ENCODE measurements at places on chromosomes 16 and 17.

DNA sequence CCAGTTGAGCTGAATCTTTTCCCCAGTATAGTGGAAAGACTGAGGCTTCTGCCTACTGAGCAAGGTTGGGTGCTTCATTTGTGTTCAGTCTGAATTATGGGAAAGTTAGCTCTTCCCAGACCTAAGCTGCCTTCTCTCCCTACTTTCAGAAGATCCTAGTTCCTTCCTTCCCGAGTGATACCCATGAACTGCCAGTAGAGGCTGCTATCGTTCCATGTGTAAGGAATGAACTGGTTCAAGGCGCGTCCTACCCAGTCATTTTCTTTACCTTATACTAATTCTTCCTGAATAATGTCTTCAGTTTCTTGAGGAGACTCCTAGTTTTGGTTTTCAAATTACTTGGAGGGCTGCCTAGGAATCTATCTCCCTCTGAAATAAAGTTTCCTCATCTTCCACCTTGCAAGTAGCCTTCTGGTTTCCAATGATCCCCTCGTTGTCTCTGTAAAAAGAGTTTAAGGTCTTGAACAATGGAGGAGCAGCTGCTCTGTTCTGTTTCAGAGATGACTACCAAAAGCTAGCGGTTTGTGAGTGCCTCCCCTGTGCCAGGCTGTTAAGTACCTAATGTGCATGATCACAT, 934 bp upstream of the AOC2 start:
- peak; percentile 41 for DNase-seq

- DNase-seq: no peak
Measured at GRCh38 chr17:58641887-58642311, 49.9 kb downstream of the TEX14 start.

DNA sequence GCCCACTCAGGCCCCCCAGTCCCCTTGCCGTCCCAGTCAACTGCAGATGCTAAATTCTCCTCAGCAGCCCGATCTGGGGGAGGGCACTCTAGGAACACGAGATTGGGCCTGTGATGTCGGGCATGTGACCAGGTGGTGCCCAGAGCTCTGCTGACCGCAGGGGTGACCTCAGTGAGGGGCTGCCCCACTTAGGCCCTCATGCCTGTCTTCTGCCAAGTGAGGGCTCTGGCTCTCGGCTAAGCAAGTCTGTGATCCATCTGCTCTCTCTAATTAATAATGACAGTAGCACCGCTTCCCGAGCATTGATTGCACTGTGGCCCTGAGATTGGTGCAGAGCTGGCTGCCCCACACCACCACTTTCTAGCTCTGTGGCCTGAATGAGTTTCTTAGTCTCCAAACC, 138.8 kb downstream of the MRM1 start:
- DNase-seq: no peak

- no peak for DNase-seq
Measured at GRCh38 chr17:27862004-27862403, 31.2 kb downstream of the LYRM9 start.

DNA sequence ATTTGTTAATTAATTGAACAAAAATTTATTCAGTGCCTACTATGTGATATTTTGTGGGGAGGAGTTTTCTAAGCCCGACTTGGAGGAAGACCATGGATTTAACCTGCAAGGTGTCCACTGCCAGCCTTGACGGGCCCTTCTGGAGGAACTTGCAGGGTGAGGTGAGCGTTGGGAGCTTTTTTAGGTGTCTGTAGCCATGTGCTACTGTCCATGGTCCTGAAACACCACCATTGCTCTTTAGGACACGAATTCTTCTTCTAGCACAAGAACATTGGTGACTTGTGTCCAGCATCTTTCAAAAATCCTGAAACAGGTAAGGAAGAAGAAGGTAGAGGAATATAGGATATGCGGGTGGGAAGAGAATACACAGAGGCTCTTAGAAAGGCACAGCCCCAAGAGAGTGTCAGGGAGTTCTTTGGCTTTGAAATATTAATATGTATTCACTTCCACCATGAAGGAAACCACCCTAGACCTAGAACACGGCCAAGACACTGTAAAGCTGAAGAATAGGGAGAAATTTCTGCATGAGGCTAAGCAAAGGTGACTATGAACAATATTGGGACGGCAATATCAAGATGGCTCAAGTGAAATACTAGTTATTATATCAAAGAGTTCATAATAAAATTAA, 27.9 kb upstream of the OR4D1 start:
- DNase-seq: no peak

DNA sequence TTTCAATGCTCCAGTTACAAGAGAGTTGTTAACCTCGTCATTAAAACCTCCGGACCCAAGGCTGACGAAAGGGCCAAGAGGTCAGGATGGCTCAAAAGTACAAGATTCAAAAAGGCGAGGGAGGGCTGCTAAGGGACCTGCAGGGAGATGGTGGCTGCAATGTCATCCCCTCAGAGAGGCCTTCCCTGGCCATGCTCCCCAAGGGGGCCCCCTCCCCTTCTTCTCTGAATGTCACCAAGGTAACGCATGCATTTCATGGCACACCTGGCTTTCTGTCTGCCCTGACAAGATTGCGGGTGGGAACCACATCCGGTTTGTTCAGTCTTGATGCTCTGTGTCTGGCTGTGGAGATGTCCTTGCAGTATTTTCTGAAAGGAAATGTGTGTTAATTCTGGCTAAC, 89.9 kb downstream of the C16orf78 start:
- DNase-seq: no peak

DNA sequence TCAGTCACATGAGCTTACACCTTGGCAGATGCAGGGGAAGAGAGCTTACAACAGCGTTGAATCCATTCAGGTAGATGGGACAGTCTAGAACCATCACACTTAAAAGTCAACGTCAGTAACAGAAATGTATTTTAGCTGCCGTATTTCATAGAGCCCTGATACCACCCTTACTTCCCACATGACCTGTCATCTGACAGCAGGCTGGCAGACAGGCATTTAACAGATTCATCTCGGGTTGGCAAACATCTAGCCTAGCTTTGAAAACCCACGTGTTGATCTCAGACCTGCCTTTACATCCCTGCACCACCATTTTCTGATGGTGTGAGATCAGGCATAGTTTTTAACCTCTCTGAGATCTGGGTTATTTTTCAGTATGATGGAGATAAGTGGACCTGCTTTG, 177.9 kb upstream of the HSBP1 start:
- DNase-seq: no peak

DNA sequence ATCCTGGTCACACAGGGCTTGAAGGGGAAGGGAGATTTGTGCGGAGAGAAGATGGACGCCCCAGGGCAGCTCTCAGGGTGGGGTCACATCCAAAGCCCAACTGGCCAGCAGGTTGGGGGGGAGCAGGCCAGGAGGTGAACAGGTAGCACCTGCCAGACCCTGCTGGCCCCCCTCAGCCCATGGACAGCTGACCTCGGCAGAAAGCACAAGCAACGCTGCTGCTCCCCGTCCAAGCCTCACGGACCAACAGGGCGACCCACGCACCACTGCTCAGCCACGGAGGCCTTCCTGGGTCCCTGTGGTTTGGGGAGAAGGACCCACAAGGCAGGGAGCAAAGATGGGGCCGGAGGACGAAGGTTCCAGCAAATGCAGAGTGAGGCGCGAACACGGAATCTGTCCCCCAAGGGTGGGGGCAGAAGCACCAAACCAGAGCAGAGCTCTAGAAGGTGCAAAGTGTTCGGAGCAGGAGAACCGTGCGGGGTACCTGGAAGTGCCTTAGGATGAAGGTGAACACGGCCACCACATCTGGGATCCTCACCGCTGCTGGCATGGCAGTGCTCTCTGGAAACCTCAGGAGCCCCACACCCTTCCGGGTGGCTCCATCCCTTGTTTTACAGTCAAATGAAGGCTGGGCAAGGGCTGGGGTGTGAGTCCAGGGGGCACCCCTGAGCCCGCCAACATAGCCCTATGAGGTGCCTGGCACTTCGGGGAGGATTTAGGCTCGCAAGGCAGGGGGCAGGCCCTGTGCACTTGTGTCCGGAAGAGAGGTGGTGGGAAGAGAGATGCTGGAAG, 17.9 kb downstream of the CEP295NL start:
- no peak for DNase-seq

GRCh38 chr16:3965306-3965705, 84.8 kb upstream of the CREBBP start:
- DNase-seq: no peak

- no peak for DNase-seq
Measured at GRCh38 chr16:73251608-73252007, 203.7 kb upstream of the ZFHX3 start.

DNA sequence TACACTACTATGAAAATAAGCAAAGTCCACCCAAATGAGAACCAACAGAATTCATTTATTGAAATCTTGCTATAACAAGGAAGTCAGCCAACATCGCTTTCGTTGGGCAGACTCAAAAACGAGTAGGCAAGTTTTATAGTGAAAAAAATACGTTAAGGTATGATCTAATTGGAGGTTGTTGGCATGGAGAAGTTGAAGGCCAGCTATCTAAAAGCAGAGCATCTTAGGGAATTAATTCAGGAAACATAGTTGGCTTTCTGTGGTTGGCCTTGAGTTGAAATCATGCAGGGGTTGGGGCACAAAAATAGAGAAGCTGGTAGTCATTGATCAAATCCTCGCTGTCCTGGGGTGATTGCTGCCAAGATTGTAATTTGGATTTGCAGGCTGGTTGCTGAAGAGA, 118.3 kb downstream of the PPM1E start:
- no peak for DNase-seq

DNA sequence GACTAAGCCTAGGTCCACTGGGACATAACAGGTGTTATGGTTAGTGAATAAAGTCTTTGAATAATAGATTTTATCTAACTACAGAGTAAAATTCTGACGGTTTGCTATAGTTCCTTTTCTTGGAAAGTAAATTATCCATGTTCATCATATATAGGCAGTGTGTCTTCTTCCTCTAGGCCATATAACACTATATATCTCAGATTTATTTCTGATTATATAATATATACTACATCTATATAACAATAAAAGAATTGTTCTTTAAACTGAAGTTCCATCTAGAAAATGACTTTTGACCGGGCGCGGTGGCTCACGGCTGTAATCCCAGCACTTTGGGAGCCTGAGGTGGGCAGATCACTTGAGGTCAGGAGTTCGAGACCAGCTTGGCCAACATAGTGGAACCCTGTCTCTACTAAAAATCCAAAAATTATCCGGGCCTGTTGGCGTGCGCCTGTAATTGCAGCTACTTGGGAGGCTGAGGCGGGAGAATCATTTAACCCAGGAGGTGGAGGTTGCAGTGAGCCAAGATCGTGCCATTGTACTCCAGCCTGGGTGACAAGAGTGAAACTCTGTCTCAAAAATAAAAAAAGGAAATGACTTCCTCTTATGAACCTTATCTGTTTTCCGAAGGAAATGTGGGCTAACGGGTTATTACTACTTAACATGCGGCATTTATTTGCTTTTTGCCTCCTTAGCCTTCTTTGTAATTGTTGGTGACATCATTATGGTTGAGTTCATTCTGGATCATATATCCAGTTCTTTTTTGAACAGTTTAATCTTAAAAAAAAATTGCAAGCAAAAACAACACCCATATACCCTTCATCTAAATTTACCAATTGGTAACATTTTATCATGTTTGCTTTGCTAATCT, 29.2 kb downstream of the NOL11 start:
- no peak for DNase-seq

DNA sequence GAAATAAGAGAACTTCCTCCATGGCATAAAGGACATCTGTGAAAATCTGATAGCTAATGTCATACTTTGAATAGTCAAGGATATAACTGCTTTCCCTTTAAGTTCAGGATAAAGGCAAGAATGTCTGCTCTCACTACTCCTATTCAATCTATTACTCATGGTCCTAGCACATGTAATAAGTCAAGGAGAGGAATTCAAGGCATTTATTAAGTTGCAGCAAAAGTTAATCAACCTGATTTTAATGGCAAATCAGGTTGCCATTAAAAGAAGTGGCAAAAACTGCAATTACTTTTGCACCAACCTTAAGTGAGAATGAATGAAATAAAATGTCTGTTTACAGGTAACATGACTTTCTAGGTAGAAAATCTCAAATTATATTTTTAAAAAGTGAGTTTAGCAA, 225.9 kb downstream of the CNTNAP4 start:
- no peak for DNase-seq

DNA sequence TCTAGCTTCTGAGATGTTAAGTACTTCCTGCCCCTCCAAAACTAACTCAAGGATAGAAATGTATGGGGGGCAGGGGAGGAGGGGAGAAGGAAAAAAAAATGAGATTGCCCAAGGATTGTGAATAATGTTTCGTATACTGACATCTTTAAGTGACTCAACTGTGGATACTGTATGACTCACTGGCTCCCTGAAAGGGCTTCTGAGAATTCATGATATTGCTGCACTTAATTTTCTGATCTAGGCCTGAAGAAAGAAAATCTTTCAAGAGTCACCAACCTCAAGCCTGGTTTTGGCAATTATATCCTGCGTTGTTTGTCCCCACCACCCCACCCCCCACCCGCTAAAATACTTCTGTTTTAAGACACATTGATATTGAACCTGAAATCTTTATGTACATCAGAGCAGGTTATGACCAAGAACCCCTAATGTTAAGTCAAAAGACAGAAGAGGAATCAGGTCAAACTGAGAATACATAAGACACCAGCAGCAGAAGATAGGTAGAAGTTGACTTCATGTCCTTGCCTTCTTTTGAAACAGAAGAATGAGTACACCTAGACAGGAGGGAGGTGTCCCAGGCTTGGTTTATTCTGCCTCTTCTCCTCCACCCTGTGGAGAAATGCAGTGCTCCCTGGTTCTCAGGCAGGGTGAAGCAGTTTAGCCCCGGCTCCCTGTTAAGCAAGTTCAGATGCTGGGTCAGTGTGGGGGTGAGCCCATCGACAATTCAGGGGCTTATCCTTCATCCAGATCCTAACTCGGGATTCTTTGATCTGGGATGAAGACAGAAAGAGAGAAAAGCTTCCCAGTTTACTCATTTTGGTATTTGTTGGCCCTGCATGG, 3.3 kb upstream of the FBXL20 start:
- no peak for DNase-seq

DNA sequence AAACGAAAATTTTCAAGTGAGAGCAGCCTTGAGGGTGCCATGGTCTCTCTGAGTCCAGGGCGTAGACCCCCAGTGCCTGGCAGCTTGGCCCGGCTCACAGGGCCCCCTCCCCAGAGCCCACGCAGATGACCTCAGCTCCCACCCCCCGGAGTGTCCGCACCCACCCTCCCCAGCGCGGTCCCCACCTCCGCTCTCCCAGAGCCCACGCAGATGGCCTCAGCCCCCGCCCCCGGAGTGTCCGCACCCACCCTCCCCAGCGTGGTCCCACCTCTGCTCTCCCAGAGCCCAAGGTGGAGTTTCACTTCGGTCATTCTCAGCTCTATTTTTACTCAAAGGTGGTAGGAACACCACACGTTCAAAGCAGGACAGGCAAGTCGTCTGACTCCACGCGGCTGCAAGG, 13.9 kb downstream of the ABR start:
- DNase-seq: no peak

- DNase-seq: no peak
Measured at GRCh38 chr16:53768167-53768566, 64.2 kb downstream of the FTO start.

DNA sequence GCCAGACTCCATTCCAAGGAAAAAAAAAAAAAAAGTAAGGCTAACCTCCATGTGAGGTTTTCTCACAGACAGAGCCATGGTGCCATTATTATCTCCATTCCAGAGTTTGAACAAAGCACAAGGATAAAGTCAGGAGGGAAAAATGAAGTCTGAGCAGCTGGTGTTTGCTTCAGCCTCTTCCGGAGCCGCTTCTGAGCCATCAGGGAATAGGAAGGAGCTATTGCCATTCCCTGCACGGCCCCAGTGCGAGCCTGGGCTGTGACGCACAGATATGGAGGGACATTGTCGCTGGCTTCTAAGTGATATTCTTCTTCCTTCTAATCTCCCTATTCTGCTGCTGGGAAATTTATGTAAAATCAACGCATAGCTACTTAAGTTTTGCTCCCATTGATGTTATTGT, 69.5 kb upstream of the PIRT start:
- no peak for DNase-seq
